ENCODE measurements at places on chromosomes 2 and 18.

DNA sequence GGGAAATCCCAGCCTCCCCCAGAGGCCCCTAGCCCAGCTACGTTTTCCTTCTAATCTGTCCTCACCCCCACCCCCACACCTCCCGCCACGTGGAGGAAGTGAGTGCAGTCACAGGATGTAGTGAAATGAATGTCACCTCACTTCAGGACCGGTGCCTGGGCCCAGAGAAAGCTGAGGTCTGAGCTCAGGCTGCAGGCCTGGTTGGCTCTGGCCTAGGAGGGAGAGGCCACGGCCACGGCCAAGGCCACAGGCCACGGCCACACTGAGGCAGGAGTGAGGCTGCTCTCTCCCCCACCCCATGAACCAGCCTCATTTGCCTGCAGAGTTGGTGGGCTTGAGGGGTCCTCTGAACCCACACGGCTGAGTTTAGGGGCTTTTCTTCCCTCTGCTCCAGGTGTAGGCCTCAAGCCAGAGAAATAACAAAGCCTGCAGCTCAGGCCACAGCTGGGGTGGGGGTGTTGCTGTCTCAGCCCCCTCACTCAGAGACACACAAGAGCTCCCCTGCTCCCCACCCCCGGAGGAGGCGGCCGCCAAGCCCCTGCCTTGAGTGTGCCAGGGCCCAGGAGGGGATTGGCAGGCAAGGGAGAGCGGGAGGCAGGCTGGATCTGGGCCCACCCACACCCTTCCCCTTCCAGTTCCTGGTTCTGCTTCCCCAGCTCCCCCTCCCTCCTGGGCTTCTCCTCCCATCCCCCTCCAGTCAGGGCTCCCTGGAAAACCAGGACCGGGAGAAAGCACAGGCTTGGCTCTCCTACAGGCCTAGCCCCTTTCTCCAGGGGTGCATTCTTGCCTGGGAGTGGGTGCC is 27.0 kb downstream of the DNMT3A start:
- no peak for DNase-seq

- peak; percentile 62 for DNase-seq
These were observed 106.1 kb downstream of the IRS1 start for GRCh38 chr2:226693521-226693920.

GRCh38 chr2:176768185-176768584 is 444.4 kb upstream of the HNRNPA3 start:
- no peak for DNase-seq

DNA sequence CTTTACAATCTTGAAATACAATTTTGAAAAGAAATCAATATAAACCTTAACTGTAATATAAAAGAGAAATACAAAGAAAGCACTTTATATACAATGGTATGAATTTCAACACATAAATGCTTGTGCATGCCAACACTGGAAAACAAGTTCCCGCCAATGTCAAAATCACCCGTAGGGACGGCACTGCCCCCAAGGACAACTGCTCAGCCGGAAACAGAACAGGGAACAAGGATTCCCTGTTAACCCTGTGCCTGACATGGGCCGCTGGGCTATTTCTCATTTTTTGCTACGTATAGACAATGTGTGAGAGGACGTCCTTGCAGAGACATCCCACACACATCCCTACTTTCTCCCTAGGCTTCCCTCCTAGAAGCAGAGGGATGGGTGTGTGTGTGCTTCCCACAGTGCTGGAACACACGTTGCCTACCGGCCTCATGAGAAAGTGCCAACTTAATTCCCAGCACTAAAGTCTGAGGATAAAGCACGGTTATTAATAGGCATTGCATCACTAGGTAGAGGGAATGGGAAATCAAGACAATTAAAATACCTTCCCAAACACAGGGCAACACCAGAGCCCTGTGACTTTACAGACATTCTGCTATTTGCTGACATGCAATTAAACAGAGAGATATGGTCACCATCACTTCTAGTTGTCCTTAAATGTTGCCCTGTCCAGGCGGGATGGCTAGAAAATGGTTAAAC is 14.4 kb downstream of the AFG3L2 start:
- no peak for DNase-seq

- no peak for DNase-seq
These were observed 86.6 kb downstream of the MARCHF4 start for GRCh38 chr2:216285701-216286100.

GRCh38 chr2:43743706-43744105 is 30.1 kb upstream of the DYNC2LI1 start:
- no peak for DNase-seq

DNA sequence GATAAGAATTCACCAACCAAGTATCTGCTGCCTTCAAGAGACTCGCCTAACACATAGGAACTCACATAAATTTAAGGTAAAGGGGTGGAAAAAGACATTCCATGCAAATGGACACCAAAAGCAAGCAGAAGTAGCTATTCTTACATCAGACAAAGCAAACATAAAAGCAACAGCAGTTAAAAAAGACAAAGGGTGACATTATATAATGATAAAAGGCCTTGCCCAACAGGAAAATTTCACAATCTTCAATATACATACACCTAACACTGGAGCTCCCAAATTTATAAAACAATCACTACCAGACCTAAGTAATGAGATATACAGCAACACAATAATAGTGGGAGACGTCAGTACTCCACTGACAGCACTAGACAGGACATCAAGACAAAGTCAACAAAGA is 41.4 kb downstream of the NEMP2 start:
- no peak for DNase-seq

- no peak for DNase-seq
These were observed 2.1 kb upstream of the MOGAT1 start for GRCh38 chr2:222669353-222669752.

- no peak for DNase-seq
These were observed 40.8 kb downstream of the WDR35 start for GRCh38 chr2:19949071-19949470.

DNA sequence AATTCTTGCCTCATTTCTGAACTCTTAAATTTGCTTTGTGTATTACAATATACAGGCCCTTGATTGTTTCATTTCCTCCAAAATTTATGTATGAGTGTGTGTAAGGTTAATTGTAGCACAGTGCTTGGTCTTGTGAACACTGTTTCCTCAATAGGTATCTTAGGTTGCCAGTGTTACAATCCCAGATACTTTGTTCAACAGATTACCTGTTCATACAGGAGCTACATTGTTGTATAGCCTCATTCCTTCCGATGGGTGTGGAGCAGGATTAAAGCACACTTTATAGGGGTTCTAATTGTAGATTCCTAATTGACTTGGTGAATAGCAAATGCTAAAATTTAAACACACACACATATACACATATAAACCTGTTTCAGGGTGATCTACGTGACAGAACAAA is 10.7 kb downstream of the RBBP8 start:
- DNase-seq = no peak

- no peak for DNase-seq
These were observed 182.8 kb upstream of the FOSL2 start for GRCh38 chr2:28209864-28210263.

GRCh38 chr2:240591226-240591625 is 4.7 kb downstream of the CAPN10 start:
- no peak for DNase-seq

GRCh38 chr18:79465392-79465991 is 69.8 kb downstream of the NFATC1 start:
- DNase-seq = no peak

DNA sequence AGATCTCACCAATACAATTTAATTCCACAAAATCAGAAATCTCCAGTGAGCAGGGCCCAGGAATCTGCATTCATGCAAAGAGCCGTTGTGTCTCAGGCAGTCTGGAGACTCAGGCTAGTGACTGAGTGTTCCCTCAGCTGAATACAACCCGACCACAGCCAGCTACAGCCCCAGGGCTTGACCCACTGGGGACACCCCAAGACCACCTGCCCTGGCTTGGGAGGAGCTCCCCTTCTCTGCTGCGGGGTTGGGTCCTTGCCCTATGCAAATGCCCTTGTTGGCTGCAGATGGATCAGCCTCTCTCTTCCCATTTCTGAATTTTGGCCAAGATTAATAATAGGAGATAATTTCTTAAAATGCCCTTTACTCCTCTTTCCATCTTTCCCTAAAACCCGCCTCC is 157.7 kb downstream of the TWIST2 start:
- no peak for DNase-seq

DNA sequence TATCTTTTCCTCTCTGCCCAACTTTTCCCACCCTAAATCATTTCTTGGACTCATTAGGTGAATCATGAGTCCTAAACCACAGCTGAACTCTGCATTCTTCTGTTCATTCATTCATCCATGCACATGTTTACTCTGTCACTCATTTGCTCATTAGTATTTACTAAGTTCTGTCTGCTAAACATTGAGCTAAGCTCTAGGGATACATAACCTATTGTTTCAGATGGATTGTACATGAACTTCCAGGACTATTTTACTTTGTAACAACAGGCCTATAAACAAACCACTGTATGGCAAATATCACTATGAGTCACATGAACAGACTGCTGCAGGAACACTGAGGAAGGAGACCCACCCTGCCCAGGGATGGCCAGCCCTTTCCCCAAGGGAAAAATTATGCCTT is 14.6 kb upstream of the DYNC2LI1 start:
- DNase-seq = no peak

DNA sequence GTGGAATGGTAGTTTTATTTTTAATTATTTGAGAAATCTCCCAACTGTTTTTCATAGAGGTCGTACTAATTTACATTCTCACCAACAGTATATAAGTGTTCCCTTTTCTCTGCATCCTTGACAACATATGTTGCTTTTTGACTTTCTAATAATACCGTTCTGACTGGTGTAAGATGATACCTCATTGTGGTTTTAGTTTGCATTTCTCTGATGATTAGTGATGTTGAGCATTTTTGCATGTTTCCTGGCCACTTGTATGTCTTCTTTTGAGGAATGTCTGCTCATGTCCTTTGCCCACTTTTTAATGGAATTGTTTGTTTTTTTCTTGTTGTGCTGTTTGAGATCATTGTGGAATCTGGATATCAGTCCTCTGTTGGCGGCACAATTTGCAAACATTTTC is 242.5 kb downstream of the ZNF521 start:
- no peak for DNase-seq

DNA sequence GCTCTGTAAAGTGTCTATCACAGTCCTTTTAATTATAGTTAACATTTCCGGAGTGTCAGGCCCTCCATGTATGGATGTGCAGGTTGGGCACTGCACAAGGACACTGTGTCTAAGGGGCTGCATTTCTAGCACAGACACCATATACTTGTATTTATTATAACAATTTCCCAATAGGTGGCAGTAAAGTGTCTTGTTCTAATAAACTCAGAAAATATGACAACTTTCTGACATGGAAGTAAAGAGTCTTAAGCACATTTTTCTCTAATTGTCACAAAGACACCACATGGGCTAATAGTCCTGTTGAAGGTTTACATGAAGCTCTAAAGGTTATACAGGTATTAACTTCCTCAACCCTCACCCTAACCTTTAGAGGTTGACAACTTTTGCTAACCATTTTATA is 156.6 kb downstream of the DYSF start:
- no peak for DNase-seq

- no peak for DNase-seq
These were observed 129.7 kb downstream of the PHLPP1 start for GRCh38 chr18:62844850-62845643.

- DNase-seq = no peak
These were observed 242.7 kb downstream of the TMEM182 start for GRCh38 chr2:103004426-103004942.

- no peak for DNase-seq
These were observed 39.6 kb downstream of the EMX1 start for GRCh38 chr2:72956936-72957335.

GRCh38 chr2:241116606-241117560 is 14.8 kb upstream of the MTERF4 start:
- DNase-seq = no peak

DNA sequence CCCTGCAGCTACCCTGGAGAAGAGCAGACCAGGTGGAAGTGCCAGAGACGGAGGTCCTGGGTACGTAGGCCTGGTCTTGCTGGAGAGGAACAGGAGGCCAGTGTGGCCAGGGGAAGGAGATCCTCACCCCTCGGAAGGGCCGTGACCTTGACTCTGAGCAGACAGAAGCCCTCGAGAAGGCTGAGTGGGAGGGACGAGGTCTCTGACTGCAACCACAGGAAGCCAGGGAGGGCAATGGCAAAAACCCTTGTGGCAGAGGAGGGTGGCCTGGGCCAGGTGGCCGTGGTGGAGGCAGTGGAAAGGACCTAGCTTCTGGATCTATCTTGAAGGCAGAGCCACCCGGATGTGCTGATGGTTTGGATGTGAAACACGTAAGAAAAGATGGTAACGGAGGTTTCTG is 28.1 kb downstream of the THAP4 start:
- peak; percentile 8 for DNase-seq

- DNase-seq = no peak
These were observed 551.7 kb downstream of the SLC4A3 start for GRCh38 chr2:220178991-220179695.

DNA sequence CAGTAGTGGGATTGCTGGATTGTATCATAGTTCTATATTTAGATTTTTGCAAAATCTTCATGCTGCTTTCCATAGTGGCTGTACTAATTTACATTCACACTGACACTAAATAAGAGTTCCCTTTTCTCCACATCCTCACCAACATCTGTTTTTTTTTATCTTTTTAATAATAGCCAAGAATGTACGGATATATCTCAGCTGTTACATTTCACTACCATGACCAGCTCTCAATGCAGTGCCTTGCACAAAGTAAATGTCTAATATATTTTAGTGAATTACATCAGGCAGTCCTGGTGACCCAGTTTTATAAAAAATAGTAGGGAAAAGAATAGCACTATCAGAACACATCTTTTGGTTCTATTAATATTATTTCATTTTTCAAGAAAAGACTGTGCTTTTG is 161.8 kb downstream of the LNPK start:
- no peak for DNase-seq

DNA sequence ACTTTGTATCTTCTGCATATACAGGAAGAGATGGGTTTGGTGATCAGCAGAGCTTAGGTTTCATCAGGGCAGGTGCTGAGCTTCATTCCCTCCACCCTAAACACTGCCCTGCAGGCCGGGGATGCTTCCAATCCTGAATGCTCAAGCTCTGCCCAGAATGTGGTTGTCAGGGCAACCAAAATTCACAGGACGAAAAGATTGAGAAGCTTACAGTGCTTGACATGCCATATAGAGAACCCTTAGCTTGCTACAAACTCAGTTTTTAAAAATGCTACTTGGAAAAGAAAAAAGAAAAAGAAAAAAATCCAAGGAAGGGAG is 65.6 kb downstream of the SH3RF3 start:
- no peak for DNase-seq

All from GF-D8 (cell line).